HFF-Myc (cell line): ENCODE measurements at places on chromosomes 7 and 10.

DNA sequence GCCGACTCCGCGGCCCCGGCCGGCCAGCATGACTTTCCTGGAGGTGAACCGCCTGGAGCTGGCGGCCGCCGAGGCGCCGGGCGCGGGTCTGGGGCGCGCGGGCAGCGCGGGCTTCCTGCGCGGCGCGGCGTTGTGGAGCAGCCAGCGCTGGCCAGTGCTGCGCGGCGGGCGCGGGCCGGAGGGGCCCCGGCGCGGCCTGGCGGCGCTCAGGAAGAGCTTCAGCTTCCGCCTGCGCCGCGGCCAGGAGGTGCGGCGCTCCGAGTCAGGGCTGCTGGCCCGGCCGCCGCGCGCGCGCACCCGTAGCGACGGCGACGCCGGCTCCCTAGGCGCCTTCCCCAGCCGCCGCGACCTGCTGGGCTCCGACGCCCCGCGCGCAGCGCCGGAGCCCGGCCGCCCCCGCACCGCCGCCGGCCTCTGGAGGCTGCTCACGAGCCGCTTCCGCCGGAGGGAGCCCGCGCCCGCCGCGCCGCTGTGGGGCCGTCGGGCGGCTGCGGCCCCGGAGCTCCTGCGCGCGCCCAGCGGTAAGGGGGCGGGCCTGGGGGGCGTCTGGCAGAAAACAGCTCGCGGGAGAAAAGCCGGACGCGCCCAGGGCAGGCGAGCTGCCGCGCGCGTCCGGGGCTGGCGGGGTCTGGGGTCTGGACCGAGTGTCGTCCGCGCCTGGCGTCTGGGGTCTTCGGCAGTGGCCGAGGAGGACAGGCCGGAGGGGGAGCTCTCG lies 29.0 kb downstream of the AGAP3 start:
- DNase-seq = no peak

- DNase-seq = no peak
These were observed 21.8 kb upstream of the DGKB start for GRCh38 chr7:14924398-14924797.

GRCh38 chr10:61810263-61810662 lies 91.2 kb upstream of the ARID5B start:
- DNase-seq = no peak

GRCh38 chr7:52797801-52798200 lies 237.6 kb upstream of the POM121L12 start:
- no peak for DNase-seq

- peak; percentile 54 for DNase-seq
These were observed 878 bp downstream of the SEC61A2 start for GRCh38 chr10:12130237-12130872.

GRCh38 chr10:118220346-118220850 lies 121.7 kb downstream of the FAM204A start:
- no peak for DNase-seq

DNA sequence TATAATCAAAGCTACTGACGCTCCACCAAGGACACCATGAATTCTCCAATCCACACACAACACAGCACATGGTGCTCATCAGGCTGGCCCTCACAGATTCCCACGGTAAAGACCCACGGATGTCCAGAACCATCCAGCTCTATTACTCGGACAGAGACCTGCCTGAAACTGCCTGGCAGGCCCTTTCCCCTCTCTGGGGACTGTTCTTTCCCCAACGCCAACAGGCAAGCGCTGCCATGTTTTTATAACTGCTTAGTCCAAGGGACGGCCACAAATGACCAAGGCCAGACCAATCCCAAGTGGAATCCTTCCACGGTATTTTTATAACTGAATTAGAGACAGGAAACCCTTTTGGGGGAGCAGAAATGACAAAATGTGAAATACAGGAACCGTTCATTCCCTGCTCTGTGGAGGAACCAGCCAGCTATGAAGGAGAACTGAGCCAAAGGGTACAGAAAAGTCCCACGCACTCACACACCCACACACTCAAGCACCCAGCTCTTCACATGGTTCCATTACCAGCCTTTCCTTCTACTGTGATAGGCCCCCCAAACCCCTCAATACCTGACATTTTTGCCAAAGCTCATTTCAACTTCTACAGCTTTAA lies 4.1 kb downstream of the PIP4K2A start:
- no peak for DNase-seq

DNA sequence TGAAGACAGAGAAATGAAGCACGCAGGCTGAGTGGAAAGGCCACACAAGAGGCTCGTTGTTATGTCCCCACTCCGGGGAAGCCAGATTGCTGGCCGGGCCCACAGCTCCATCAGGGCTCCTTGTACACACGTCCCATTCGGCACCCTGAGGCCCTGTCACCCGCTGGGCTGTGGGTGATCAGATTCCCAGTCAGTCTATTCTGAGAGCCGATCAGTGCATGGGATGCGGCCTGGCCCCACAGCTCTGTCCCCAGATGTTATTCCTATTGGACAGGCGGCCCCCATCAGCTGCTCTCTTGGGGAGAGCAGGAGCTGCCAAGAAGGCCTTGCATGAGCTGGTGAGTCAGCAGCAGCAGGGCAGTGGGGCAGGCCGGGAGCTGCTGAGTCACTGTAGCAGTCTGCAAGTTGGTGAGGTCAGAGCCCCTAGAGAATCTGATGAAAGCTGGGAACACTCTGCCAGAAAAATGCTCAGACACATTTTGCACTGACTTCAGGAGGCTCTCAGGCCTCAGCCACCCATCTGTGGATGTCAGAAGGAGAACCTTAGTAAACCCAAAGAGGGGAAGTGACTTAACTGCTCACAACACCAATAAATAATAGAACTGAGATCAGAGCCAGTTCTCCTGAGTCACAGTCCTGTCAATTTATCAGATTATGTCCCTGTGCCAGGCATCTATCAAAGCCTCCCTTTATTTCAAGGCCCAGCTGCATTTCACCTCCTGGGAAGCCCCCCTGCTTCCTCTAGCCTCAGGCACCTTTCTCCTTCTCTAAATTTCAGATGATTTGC lies 9.4 kb upstream of the PSAP start:
- DNase-seq = peak; percentile 99

DNA sequence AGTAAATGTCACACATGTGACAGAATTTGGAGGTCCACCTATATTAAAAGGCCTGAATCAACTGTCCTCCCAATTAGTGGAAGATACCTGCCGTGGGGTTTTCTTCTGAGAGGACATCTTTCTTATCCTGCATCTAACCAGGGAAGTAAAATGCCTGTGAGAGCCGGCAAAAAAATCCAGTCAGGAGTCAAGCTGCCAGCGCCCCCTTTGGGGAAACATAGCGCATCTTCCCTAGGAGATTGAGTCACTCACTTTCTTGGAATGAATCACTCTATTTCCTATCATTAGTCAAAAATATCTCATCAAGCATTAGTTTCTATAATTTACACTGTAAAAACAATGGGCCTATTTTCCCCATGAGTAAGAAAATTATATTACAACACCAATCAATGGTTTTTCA lies 66.4 kb upstream of the ANK3 start:
- no peak for DNase-seq

GRCh38 chr10:126597211-126597610 lies 73.3 kb downstream of the C10orf90 start:
- DNase-seq = no peak

- DNase-seq = no peak
These were observed 534 bp upstream of the ACBD5 start for GRCh38 chr10:27241010-27241651.

DNA sequence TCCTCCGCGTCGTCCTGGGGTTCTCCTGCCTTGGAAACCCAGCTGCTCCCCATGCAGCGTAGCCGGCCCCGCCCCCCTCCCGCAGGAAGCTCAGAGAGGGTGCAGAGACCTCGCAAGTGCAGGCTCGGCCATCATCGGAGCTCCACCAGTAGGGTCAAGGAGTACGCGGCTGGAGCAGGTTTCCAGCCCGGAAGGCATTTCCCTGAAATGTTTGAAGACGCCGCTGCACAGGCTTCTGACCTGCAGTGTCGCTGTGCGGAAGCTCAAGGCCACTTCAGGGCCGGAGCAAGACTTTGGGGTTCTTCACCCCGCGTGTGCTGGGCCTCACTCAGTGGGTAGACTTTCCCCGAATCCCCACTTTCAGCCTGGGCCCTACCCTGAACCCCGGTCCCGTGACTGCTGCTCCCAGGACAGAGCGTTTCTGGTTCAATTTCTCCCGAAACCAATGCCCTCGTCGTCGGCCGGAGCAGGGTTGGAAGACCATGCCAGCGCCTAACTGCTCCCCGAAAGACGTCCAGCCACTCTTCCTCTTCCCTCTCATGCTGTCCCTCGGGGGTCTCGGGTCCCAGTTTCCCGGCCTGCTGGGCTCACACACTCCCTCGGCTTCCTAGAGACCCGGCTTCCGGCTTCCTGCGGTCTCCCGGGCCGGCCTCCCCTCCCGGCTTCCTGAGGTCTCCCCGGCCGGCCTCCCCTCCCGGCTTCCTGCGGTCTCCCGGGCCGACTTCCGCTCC lies 52.1 kb downstream of the INSIG1 start:
- no peak for DNase-seq

DNA sequence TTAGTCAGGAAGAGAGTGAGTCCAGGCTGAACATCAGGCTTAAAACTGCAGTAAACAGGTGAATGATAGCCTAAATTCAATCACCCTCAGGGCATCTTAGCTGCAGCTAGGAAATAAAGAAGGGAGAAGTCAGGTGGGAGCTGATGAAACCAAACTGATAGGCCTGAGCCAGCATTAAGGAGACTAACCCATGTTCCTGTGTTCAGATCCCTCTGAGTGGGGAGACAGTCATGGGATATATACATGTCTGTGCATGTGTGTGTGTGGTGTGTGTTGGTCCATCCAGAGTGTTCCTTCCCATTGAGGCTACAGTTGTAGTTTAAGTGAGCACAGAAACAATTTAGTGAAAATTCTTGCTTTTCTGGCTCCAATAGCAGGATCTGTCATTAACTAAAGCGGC lies 480.9 kb downstream of the PHTF2 start:
- DNase-seq = no peak

DNA sequence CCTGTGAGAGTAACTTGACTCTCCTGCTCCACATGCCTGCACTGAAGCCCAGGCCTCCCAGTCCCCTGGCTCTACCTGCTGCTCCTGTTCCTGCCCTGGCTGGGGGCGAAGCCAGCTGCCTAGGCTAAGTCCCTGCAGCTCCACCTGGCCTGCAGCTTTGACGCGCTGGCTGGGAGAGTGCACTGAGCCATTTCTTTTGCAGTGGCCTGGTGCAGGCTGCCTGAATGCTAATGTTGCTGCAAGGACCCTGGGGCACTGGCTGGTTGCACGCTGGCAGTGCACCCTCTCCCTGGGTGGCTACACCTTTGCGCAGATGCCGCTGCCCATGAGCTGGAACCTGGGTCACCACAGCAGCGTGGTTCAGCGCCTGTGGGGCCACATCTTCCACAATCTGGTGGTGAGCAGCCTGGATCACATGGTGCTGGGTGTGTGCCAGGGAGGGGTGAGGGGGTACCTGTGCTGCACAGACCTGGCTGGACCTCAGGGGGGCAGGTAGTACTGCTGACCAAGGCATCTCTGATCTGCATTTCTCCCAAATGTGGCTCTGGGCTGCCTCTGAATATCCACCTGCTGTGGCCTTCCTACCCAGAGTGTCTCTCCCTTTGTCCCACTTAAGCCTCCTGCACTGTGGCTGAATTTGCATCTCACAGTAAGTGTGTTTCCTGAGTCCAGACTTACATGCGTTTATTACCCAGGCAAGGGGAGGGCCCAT lies 20.0 kb downstream of the IMPDH1 start:
- DNase-seq = no peak

DNA sequence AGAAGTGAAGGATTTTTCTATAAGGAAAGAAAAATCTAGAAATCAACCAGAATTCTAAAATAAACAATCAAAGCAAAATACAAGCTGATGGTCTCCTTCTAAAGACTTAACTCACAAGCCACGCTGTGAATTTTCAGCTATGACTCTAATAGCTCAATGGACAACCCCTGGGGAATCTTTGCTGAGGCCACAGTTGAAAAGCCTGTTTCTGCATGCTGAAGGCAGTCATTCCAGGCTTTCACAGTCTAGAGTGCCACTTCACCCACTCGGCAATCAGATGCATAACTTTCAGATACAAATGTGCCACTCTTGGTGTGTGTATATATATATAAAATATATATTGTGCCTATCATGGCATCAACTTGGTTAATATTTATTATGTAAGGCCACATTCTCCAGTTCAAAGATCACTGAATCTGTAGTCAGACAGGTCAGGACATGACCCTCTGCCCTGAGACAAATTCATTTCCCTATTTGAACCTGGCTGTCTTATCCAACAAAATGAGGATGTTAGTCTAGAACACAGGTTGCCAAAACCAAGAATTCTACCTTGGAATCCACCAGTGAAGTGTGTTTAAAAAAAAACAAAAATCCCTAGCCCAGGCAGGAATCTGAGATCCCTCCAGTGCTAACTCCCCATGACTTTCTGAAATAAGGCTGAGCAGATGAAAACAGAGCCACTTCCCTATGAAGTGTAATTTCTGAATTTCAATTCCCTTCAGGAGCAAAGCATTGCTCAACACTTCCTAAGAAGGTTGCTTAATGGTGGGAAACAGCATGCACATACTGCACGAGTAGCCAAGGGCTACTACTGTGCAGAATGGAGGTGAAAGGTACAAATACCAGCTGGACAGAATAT lies 9.9 kb downstream of the LIPA start:
- no peak for DNase-seq

- DNase-seq = no peak
These were observed 32.1 kb upstream of the PSMG3 start for GRCh38 chr7:1601956-1602355.

DNA sequence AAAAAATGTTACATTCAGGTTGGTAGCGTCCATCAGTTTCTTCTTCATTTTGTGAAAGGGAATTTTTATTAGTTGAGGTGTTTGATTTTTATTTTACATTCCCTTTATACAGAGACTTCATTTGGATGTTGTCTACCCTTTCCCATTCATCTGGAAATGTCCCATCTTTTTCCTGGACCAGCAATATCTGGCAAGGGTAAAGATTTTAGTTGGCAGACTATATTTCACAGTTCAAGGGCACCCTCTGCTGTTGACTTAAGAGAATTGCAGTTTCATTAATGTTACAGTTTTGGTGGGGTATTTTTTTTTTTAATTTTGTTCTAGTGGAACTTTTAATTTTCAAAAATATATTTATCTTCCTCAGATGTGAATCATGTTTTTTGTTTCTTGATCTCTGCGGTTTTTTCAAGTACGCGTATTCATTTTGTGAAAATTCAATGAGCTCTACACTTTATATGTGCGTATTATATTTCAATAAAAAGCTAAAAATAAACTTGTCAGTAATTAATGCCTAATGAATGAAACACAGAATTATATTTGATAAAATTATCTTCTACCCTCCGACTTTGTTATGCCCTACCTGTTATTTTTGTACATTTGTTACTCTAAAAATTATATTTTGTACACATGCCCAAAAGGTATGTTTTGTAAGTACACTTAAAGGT lies 97.9 kb upstream of the KLF14 start:
- DNase-seq = peak; percentile 57

GRCh38 chr10:59098387-59098786 lies 78.1 kb upstream of the PHYHIPL start:
- DNase-seq = peak; percentile 93

DNA sequence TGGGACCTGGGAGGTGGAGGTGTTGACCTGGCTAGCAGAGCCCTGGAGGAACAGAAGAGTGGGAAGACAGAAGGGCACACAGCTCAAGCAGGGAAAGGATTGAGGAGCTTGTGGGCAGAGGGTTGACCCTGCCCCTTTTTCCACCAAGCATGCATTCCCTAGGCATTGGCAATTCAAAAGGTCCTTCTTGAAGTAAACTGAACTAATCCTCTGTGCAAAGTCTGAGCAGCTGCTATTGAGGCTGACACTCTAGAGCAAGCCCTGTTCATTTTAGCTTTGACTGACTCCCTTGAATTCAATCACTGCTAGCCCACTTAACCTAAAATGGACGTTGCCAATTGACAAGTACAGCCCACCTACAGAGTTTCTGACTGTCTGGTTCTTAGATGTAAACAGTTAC lies 116.5 kb upstream of the TNS3 start:
- no peak for DNase-seq
